ENCODE measurements at places on chromosomes 2 and 18. TPM values are rescaled to one million over a fixed set of nuclear protein-coding genes. Genes with fewer than 3 reads are reported as not detected.

The BOK gene
- not detected for total RNA-seq

The COPS8 gene
- total RNA-seq = 77.2 TPM

The RAPH1 gene
- 2.8 TPM for total RNA-seq

DNA sequence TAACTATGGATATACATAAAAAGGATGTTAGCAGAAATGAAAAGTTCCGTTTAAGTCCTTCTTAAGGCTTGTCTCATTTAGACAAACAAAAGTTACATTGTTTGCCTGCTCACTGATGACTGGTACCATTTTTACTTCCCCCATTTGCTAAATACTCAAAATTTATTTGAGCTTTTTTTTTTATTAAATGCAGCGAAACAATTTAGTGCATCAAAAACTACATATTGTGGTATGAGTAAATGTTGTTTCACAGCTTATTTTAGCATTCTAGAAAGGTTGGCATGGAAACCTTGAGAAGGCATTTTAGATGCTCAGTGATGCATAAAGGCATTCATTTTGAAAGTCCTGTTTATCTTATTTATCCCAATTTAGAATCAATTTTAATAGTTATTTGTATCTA is 100.0 kb downstream of the MAP2 start:
- no peak for DNase-seq

GRCh38 chr18:47999801-48000248 is 69.4 kb upstream of the SMAD2 start:
- no peak for DNase-seq

DNA sequence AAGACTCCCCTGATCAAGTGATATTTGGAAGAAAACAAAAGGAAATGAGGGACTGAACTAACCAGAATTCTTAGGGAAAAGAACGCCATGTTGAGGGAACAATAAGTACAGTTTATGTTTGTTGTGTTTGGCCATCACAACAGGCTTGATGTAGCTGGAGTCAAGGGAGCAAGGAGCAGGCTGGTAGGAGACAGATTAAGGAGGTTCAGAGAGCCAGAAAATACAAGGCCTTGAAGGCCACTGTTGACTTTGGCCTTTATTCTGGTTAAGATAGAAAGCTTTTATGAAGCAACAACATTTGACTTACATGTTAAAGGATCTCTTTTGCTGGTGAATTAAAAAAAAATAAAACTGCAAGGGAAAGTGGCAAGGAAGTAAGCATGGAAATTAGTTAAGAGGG is 754.1 kb upstream of the SLC8A1 start:
- DNase-seq = no peak

DNA sequence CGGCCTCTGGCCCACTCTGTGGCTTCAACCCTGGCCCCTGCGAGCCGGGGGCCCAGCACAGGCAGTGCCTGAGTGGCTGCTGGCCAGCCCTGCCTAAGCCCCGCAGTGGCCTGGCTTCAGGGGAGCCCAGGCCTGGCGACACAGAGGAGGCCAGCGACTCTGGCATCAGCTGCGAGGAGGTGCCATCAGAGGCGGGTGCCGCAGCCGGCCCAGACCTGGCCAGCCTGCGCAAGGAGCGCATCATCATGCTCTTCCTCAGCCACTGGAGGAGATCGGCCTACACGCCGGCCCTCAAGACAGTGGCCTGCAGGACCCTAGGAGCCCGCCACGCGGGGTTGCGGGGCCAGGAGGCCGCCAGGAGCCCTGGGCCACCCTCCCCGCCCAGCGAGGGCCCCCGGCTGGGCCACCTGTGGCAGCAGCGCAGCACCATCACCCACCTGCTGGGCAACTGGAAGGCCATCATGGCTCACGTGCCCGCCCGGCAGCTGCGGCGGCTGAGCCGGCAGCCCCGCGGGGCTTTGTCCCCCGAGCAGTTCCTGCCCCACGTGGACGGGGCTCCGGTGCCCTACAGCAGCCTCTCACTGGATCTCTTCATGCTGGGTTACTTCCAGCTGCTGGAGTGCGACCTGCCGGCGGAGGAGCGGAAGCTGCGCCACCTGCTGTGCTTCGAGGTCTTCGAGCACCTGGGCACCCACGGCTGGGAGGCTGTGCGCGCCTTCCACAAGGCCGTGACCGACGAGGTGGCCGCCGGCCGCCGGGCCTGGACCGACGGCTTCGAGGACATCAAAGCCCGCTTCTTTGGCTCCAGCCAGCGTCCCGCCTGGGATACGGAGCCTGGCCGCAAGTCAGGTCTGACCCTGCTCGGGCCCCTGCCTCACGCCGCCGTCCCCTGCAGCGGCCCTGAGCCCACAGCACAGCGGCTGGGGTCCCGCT is 7.5 kb upstream of the KLHL30 start:
- no peak for DNase-seq

DNA sequence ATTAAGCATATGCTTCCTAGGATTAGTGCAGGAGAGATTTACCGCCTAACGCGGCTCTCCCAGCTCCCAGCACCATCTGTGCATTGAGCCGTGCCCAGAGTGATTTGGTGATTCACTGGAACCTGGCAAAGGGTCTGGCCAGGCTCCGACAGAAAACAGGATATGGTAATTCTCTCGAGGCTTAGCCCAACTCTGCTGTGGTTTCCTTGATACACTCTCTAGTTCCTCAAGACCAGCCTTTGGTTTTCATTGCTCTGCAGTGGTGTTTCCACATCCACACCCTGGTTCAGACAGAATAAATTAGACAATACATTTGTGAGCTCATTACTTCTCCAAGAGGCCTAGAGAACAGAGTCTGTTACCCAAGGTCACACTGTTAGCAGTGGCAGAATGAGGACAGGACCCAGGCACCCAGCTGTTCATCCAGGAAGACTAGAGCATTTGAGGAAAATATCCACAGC is 23.0 kb upstream of the SMAD2 start:
- DNase-seq = no peak

DNA sequence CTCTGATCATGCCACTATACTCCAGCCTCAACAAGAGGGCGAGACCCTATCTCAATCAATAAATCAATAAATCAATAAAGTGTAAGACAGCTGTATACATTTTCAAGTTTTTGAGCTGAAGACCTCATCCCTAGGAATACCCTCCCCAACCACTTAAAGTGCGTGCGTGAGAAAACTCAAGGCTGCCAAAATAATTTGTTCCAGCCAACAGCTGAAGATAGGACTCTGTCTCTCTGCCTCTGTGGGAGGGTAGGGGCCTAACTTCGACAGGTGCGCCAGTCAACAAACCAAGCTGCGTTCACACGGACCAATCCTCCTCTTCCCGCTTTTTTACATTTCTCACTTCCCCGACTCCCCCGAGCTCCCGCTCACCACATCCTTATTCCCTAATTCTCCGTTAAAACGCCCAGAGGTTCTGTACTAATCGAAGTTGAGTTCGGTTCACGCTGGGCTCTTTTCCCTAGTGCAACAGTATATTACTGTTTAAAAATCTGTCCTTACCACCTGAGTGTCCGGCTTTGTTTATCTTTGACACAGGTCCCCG is 618 bp downstream of the POLR2D start:
- DNase-seq = no peak

DNA sequence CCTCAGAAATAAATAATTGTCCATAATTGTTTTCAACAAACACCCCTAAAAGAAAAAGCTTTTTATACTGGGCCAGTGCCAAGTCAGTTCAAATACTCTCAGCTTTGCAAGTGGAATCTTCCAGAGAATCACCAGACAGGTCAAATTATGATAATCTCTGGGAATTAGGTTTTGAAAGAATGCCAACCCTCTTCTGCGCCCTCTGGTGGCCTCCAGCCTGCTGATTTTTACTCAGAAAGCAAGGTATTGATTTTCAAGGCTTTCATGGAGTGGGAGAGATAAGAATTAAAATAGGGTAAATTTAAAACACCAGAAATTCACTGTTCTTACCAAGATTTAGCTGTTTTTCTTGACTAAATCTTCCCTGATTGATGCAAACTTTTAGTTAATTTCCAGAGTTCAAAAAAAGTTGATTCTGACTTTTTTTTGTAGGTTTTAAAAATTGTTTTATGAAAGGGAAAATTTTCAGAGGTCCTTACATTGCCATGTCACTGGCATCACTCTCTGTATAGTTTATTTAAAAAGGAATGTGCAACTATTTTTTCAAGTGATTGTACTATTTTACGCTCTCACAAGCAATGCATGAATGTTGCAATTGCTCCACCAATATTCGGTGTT is 282.9 kb upstream of the TNP1 start:
- DNase-seq = no peak

DNA sequence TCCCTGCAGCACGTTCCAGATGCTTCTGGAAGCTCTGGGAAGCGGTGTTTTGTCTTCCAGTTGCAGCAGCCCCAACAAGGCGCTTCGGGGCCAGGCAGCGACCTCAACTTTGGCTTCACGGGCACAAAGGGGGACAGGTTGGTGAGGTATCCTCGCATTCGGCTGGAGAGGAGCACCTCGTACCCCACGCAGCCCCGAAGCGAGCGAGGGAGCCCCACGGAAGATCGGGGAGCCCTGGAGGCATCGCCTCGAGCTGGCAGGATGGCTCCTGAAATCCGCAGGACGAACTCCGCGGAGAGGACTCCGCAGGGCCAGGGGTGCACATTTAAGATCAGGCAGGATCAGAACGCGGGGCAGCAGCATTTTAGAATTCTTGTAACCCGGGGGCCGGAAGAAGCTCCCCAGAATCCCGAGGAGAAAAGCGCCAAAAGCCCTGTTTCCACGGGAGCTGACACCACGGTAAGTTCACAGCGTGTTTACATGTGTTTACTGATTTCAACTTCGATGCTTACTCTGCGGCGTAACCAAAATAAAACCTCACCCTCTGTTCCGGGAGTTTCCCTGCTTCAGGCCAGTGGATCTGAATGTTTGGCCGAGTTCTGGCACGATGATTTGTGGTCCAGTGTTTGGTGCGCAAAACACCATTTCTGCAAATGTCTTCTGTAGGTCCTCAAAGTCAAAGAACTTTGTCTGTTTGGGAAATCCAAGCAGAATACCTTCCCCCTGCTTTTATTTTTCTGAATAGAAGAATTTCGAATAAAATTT is 212.5 kb downstream of the NEDD4L start:
- no peak for DNase-seq

GRCh38 chr2:40360652-40361051 is 91.2 kb downstream of the SLC8A1 start:
- DNase-seq = no peak

GRCh38 chr2:163604941-163605555 is 130.8 kb downstream of the FIGN start:
- no peak for DNase-seq

DNA sequence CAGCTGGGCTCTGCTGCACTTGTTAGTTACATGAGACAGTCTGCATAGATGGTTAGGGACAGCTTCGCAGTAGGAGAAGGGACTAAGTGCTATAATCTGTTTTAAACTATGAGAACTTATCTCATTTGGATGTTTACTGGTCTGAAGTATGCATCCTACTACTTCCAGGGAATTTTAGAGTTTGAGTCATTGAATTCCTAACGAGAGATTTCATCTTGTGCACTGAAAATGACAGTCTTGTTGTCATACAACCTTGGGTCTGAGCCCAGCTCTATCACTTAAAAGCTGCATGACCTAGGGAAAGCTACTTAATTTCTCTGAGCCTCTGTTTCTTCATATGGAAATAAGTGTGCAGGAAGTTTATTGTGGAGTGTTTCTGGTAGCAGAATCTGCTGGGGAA is 78.4 kb downstream of the TRIM43 start:
- no peak for DNase-seq

The FBLN7 gene
- 2.1 TPM for total RNA-seq

DNA sequence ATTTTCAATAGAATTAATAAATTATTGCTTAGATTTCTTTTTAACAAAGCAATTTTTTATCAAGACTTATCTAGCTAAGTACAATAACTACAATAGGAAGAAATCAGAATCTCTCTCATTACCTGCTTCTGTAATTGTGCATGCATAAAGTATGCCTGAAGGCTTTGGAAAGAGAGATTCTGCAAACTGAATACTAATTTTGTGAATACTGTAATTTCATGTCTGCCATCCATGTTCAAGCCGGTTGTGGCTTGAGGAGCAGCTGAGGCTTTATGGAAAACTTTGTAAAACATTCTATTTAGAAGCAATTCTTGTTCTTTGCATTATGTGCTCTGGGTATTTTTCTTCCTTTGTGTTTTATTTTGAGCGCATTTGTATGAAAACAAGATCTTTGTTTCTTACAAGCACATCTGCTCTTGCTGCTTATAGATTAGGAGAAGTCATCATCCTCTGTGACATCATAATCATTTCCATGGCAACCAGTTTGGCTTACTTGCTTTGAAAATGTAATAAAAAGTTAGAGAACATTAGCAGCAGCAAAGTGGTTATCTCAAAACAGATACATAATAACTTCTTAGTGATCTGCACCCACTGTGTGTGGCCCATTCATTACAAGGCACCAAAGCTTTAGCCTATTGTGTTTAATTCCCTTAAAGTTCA is 16.0 kb upstream of the IKZF2 start:
- DNase-seq = no peak

GRCh38 chr2:18422432-18423165 is 137.9 kb downstream of the RDH14 start:
- DNase-seq = no peak

Data from CD8-positive, alpha-beta memory T cell (primary cell).